ENCODE measurements at places on chromosomes 6 and 20. TPM values are rescaled to one million over a fixed set of nuclear protein-coding genes. Genes with fewer than 3 reads are reported as not detected.

C6orf120 gene
- polyA plus RNA-seq, result 23.6 TPM

PRR18 gene
- polyA plus RNA-seq, result 13.2 TPM

FOXC1 gene
- polyA plus RNA-seq, result 41.2 TPM

ESR1 gene
- polyA plus RNA-seq, result 0.95 TPM

EYA4 gene
- polyA plus RNA-seq, result 0.60 TPM

ECT2L gene
- 0.54 TPM for polyA plus RNA-seq

SCRT2 gene
- polyA plus RNA-seq, result 8.2 TPM

JAG1 gene
- 24.5 TPM for polyA plus RNA-seq

TRMT6 gene
- 13.0 TPM for polyA plus RNA-seq

HDGFL1 gene
- not detected for polyA plus RNA-seq

POM121L2 gene
- not detected for polyA plus RNA-seq

IPCEF1 gene
- 5.4 TPM for polyA plus RNA-seq

FITM2 gene
- polyA plus RNA-seq, result 14.2 TPM

TLDC2 gene
- 0.95 TPM for polyA plus RNA-seq

KCNG1 gene
- 10.2 TPM for polyA plus RNA-seq

GHRH gene
- not detected for polyA plus RNA-seq

PDYN gene
- polyA plus RNA-seq, result 6.7 TPM

DACT2 gene
- polyA plus RNA-seq, result 10.6 TPM

RFX6 gene
- 0.10 TPM for polyA plus RNA-seq

SEC23B gene
- polyA plus RNA-seq, result 55.7 TPM

ANKRD66 gene
- 1.9 TPM for polyA plus RNA-seq

RHAG gene
- polyA plus RNA-seq, result 0.53 TPM

CD24 gene
- polyA plus RNA-seq, result 402 TPM

EYS gene
- polyA plus RNA-seq, result 1.3 TPM

BFSP1 gene
- polyA plus RNA-seq, result 2.6 TPM

PPP1R3G gene
- polyA plus RNA-seq, result 2.8 TPM

TAGAP gene
- polyA plus RNA-seq, result 3.1 TPM

VGLL2 gene
- 0.46 TPM for polyA plus RNA-seq

PCK1 gene
- polyA plus RNA-seq, result 0.90 TPM

SLC13A3 gene
- polyA plus RNA-seq, result 8.8 TPM

CST7 gene
- polyA plus RNA-seq, result not detected

SLC2A10 gene
- polyA plus RNA-seq, result 14.6 TPM

GLP1R gene
- 1.3 TPM for polyA plus RNA-seq

NEDD9 gene
- 9.0 TPM for polyA plus RNA-seq

SPDEF gene
- 0.36 TPM for polyA plus RNA-seq

BPIFB1 gene
- polyA plus RNA-seq, result 0.13 TPM

GRIK2 gene
- polyA plus RNA-seq, result 48.7 TPM

SALL4 gene
- 1.4 TPM for polyA plus RNA-seq

RCAN2 gene
- 63.1 TPM for polyA plus RNA-seq

LY6G6F gene
- polyA plus RNA-seq, result not detected

SLC22A7 gene
- 0.71 TPM for polyA plus RNA-seq

SLC4A11 gene
- 1.3 TPM for polyA plus RNA-seq

Measured in spinal cord (tissue), 10 donors.